H1 (cell line): ENCODE measurements at places on chromosomes 7 and 10.

DNA sequence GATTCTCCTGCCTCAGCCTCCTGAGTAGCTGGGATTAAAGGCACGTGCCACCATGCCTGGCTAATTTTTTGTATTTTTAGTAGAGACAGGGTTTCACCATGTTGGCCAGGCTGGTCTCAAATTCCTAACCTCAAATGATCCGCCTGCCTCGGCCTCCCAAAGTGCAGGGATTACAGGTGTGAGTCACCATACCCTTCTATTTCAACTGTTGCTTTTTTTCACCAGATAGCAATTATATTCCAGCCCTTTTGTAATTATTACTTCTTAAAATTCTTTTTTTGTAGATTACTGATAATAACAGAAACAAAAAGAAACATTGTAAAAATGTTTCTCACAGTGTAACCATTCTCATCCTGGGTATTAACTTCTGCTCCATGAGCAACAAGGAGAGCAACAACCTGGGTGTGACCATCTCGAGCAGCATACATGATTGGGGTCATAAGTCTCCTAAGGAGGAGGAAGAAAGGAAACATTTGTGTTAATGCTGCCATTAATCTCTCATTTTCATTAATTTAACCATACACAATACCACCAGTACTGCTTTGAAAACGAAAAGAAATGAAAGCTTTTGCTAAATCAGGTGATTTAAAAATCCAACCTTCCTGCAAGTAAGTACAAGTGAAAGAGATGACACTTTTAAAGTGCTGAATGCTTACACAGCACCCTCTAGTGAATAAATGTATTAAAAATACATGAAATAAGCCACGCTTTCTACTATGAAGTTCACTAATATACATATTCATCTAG lies 41.8 kb downstream of the ASZ1 start:
- no peak for DNase-seq

DNA sequence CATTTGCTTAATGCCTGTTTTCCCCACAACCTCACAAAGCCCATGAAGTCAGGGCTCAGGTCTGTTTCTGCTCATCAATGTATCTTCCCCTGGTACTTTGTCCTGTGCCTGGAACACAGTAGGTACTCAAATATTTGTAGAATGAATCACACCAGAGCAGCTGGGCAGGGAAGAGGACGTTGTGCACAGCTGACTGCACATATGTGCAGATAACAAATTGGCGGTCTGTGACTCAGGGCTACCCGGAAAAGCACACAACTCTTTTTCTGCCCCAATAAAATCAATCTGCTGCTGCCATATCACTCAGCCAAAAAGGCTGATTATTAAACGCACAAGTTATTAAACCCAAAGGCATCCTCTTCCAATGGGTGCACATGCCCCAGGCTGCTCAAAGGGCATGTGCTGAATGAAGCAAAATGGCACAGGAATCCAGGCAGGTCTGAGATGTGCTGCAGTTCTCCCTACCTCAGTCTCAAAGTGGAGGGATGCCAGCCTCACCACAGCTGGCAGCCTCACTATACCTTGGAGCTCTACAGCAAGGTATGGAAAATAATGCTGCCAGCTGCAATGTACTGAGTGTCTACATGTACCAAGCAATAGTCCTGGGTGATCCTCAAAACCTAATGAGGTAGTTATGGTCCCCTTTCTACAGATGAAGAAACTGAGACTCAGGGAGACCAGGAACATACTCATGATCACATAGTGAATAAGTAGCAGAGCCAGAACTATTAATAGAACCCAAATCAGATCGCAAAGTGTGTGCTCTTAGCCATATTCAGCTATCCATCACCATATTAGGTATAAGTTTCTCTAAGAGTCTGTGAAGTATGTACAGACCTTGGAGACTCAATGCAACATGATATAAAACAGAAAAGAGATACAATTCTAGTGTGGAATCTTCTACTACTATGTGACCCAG lies 43.4 kb downstream of the SORBS1 start:
- no peak for DNase-seq

DNA sequence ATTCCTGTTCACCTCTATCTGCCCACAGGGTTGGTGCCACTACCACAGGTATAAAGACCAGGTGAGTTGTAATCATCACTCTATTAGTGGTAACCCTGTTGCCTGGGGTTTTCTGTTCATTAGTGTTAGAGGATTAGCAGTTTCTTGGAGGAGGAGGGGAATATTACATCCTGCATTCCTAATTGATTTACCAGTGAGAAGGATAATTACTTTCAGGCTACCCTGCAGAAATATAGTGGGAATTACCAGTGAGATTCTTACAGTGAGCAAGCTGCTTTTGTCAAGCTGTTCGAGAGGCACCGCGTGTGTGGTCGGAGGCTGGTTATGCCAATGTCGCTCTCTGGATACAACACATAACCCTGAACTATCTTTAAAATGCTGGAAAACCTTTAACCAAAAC lies 280.7 kb downstream of the SORCS3 start:
- no peak for DNase-seq

GRCh38 chr7:16417906-16418305 lies 3.4 kb downstream of the CRPPA start:
- DNase-seq = no peak

- DNase-seq = no peak
Observed at GRCh38 chr7:2099048-2099957, 133.4 kb downstream of the MAD1L1 start.
